NCI-H69 (cell line): ENCODE measurements at places on chromosomes 7 and 10.

DNA sequence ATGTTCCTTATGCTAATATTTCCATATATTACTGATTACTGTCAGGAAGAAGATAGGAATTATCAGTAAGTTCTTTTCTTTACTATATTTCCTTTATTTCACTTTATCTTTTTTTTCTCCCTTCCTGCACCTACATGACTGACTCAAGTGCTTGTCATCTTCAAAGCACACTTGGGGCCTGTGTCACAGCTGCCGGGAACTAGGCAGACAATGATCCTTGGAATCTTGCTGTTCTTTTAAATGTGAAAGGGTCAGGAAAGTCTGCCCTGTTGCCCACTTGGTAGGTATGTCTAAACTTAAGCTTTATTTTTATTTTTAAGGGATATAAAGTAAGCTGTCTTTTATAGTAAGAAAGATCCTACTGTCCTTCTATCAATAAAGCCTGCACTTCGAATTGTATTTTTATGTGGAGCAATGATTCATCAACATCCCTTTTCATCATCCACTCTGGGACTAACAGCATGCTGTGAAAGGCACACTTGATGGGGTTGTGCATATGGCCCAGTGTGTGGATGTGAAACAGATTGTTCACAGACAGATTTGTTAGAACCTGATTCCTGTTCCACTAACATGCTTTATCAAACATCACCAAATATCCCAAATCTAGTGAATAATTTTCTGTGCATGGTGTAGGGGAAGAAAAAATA is 556.9 kb downstream of the DNAJB9 start:
- no peak for DNase-seq

GRCh38 chr10:28783087-28783486 is 105.8 kb downstream of the BAMBI start:
- DNase-seq, result peak; percentile 4

- no peak for DNase-seq
Measured at GRCh38 chr7:24245362-24245761, 38.6 kb upstream of the NPY start.

DNA sequence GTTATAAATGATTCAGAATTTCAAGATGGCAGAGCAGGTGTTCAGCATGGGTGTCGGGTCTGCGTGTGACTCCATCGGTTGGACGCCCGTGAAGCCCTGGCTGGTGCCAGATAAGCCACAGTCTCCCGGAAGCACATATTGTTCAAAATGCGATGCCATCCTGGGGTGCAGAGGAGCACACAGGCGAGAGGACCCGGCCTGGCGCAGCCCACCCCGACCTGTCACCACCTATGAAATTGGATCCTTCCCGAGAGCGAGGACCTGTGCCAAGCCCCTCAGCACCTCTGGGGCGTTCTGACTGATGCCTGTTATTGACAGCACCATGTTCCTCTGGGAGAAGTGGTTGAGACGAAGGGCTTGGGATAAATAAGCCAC is 110.1 kb downstream of the ACTR3B start:
- no peak for DNase-seq

DNA sequence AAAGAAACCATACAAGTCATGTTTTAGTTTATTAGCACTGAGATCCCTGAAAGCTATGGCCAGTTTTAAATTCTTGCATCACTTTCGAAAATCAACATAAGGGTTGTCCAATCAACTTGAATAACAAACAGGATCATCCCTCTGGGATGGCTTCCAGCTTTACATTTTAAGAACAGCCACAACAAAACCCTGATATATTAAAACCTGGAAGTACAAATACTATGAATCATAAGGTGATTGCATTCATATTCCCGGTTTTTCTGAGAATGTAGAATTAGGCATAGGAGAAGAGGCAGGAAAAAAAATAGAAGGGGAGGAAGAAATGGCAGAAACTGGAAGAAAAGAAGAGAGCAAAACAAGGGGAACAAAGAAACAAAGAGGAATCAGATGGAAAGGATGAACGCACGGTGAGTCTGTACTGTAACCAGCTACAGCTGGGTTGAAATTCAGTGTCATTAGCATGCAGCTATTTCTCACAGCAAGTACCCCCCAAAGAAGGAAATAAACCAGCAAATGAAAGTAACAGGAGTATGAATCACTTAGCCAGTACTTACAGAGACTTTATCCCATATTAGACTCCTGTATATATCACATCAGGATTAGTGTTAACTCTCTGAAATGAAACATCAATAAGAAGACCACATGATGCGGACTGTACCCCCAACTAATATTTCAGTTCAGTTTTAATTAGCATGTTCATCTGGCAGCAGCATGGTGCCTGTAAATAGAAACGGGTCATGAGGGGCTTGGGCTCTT is 301.3 kb downstream of the RNLS start:
- peak; percentile 63 for DNase-seq

GRCh38 chr10:130463104-130463875 is 327.1 kb downstream of the GLRX3 start:
- no peak for DNase-seq

- DNase-seq, result no peak
Measured at GRCh38 chr10:103822107-103822716, 33.2 kb downstream of the SH3PXD2A start.

GRCh38 chr10:77625379-77625778 is 12.2 kb downstream of the KCNMA1 start:
- no peak for DNase-seq

- DNase-seq, result peak; percentile 86
Measured at GRCh38 chr7:29883462-29884398, 77.4 kb downstream of the WIPF3 start.

GRCh38 chr10:114392112-114392835 is 12.0 kb downstream of the AFAP1L2 start:
- DNase-seq, result no peak

GRCh38 chr10:69961881-69962745 is 90.5 kb upstream of the MACROH2A2 start:
- no peak for DNase-seq

DNA sequence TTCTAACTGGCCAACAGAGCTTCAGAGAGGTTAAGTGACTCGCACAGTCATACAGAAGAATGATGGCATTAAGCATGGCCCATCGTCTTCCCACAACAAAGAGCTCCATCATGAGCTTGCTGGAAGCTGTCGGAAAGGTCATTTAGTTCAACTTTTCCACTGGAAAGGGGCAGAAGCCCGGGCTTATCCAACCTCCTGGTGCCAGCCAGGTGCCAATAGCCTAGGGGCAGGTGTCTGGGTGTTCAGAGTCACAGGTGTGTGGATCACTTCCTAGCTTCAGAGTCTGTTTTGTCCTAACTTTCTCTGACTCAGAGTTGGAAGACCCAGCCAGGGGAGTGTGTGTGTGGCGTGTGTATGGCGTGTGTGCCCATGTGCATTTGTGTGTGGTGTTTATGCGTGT is 1.3 kb upstream of the TRPV6 start:
- DNase-seq, result no peak

DNA sequence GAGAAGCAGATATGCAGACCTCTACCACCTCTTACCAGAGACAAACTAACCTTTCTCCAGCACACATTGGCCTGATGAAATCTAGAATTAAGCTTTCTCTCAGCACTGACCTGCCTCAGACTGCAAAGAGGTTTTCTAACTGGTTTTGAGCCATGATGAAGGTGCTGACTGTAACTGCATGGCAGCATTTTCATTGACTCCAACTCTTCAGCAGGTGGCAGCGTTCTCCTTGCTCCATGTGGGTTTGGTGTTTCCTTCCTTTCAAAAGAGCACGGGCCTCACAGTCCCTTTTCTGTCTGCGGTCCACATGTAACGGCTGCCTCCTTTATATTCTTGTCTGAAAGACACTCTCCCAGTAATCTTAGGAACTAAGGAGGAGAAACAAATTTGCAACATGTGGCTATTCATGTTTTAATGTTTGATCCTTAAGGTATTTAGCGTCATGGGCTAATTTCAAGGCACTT is 12.6 kb downstream of the KLLN start:
- peak; percentile 82 for DNase-seq

DNA sequence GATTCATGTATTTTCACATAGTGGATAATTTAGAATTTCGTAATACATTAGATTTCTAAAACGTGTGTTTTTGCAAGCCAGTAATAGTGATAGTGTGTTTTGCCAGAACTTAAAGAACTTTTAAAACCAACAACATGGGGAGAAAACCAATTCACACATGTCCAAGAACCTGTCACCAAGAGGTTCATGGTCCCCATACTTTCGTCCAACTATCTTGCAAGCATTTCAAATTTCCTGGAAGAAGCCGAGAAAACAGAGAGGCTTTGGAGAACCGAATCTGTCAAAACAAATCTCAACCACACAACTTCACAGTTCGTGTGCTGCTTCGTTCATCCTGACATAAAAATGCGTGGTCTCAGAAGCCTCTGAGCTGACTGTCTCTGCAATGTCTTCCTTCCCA is 31.9 kb downstream of the GFRA1 start:
- no peak for DNase-seq

DNA sequence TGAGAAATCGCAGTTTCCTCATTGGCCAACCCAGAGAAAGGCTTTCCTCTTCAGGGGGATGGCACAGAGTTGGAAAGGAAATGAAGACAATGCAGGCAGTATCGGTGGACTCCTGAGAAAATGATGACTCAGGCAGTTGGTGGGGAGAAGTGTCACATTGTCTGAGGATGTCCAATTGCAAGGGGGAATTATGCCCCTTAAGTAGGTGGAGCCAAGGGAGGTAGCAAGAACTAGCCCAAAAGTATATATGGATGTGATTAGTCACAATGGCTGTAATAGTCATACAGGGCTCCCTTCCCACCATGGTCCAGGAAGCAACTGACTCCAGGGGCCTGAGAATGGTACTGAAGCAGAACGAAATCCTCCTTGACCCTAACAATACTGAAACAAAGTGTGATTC is 58.3 kb upstream of the EGFR start:
- no peak for DNase-seq

- DNase-seq, result no peak
Measured at GRCh38 chr7:43175570-43176200, 63.2 kb downstream of the HECW1 start.

- DNase-seq, result no peak
Measured at GRCh38 chr10:22246680-22247391, 29.0 kb upstream of the EBLN1 start.

DNA sequence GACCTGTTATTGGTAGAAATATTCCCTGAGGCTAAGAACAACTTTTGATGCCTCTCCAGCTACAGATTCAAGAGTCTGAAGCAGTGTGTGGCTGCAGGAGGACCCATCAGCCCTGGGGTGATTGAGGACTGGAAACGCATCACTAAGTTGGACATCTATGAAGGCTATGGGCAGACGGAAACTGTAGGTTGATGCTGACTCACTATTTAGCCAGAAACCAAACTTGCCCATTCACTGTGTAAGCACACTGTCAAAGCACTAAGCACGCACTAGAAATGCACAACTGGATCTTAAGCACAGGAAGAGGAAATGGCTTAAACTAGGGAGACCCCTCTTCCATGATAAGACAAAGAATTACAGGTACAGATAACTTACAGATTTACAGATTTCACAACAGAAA is 20.8 kb downstream of the ACSM6 start:
- no peak for DNase-seq

- no peak for DNase-seq
Measured at GRCh38 chr7:33596686-33597085, 308.7 kb upstream of the BMPER start.

GRCh38 chr10:29794776-29795611 is 160.2 kb upstream of the SVIL start:
- no peak for DNase-seq

GRCh38 chr10:131079314-131079713 is 232.2 kb downstream of the TCERG1L start:
- DNase-seq, result no peak

DNA sequence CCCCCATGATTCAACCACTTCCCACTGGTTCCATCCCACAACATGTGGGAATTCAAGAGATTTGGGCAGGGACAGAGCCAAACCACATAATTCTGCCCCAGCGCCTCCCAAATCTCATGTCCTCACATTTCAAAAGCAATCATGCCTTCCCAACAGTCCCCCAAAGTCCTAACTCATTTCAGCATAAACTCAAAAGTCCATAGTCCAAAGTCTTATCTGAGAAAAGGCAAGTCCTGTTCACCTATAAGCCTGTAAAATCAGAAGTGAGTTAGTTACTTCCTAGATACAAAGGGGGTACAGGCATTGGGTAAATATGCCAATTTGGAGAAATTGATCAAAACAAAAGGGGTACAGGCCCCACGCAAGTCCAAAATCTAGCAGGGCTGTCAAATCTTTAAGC is 272.9 kb downstream of the MAGI2 start:
- DNase-seq, result no peak

DNA sequence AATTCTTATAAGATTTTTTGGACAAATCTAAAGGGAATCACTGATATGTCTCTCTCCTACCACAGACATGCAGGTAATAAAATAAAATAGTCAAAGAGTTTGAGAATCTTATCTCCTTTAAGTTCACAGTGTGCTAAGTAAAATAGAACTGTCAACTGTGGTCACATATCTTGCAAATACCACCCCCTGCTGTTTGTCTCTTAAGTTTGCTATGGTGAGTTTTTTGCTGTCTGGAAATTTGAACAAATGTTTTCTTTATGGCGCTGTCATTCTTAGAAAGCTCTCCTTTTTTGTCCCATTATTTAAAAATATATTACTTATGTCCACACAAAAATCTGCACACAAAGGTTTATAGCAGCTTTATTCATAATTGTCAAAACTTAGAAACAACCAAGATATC is 19.6 kb downstream of the GIMAP5 start:
- peak; percentile 29 for DNase-seq

DNA sequence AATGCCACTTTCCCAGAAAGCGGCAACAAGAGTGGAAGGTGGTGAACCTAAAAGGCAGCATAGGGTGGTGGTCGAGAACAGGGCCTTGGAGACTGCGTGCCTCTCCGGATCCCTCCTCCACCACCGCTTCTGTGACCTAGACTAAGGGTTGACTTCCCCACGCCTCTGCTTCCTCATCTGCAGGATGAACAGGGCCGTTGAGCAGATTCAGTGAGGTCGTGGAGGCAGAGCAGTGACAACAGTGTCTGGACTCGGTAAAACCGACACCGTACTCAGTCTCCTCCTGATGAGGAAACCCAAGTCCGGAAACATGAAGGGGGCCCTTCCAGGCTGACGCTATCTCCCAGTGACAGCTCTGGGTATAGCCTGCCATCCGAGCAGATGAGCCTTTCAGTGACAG is 162.6 kb downstream of the CELF2 start:
- no peak for DNase-seq

- peak; percentile 21 for DNase-seq
Measured at GRCh38 chr7:51545131-51545530, 228.5 kb upstream of the COBL start.

- no peak for DNase-seq
Measured at GRCh38 chr10:110495731-110496552, 1.8 kb upstream of the DUSP5 start.

GRCh38 chr10:49189422-49189821 is 1.2 kb upstream of the TMEM273 start:
- DNase-seq, result no peak

GRCh38 chr7:122309421-122309820 is 4.9 kb upstream of the FEZF1 start:
- no peak for DNase-seq

GRCh38 chr10:131159771-131160170 is 151.8 kb downstream of the TCERG1L start:
- DNase-seq, result peak; percentile 55
